RPMI8226 (cell line): ENCODE measurements at places on chromosomes 13 and 19.

- DNase-seq: peak; percentile 34
Measured at GRCh38 chr19:58395220-58395978, at the start of gene RNF225. Gene RNF225, plus strand, starts transcription at chr19:58395656. Its CDS starts 434 bp downstream, at chr19:58396090.

DNA sequence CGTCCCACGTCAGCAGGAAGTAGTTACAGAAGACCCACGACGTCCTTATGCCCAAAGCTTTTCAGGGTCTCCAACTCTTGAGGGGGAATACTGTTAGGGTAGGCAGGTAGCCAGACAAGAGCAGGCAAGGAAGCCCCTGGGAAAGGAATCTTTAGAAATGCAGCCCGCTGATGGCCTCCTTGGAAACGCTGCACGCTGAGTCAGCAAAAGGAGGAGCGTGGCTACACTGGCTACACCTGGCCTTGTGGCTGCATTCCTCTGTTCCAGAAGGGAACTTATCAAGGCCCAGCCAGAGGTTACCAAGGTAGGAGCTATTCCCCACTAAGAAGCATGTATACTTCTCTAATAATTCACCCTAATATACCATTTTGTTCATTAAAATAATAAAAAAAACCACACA lies 2.0 kb downstream of the ERVV-1 start:
- no peak for DNase-seq

DNA sequence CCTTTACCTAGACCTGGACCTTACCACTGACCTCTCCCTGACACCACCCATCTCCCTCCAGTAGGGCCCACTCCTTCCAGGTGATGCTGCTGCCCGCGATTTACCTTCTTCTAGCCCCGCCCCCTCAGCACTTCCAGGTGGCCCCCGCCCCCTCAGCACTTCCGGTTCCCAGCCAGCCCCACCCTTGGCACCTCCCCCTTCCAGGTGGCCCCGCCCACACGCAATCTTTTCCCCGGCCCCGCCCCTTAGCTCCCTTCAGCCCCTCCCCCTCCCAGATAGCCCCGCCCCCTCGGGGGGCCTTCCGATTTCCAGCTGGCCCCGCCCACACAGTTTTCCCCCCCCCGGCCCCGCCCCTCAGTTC lies 586 bp downstream of the LIG1 start:
- peak; percentile 75 for DNase-seq

DNA sequence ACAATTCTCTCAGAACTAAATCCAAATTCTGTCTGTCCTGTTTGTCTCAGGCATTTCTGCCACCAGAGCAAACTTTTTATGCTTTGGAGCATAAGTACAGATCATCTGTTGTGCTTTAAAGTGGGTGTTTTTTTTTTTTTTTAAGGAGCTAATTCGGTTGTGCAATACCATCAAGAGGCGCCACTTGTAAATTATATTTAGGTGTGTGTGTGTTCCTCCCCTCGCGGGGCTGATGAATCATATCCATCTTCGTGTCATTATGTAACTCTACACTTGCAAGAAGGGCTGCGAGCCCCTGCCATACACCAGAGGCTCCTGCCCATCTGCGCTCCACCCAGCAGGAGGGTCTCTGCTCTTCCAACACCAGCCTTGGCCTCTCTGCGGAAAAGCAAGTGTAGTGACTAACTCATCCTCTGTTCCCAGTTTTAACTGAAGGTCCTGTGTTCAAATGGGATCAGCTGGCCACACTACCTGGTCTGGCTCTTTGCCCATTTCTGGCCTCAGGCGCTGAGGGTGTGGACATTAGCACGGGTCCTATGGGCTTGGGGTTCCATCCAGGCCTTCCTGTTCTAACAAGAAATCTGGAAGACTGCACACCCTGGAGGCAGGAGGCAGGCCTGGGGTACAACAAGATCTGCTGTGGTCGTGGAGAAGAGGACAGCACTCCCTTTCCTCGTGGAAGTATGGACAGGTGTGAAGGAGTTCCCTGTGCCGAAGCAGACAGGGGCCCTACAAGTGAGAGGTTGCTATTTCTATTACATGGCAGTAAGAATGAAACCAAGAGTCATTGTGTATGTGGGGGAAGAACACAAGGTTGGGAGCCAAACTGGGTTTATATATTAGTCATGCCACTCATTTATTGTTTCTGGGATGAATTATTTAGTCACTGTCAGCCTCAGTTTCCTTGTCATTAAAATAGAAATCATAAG lies 96.1 kb upstream of the MBNL2 start:
- no peak for DNase-seq

DNA sequence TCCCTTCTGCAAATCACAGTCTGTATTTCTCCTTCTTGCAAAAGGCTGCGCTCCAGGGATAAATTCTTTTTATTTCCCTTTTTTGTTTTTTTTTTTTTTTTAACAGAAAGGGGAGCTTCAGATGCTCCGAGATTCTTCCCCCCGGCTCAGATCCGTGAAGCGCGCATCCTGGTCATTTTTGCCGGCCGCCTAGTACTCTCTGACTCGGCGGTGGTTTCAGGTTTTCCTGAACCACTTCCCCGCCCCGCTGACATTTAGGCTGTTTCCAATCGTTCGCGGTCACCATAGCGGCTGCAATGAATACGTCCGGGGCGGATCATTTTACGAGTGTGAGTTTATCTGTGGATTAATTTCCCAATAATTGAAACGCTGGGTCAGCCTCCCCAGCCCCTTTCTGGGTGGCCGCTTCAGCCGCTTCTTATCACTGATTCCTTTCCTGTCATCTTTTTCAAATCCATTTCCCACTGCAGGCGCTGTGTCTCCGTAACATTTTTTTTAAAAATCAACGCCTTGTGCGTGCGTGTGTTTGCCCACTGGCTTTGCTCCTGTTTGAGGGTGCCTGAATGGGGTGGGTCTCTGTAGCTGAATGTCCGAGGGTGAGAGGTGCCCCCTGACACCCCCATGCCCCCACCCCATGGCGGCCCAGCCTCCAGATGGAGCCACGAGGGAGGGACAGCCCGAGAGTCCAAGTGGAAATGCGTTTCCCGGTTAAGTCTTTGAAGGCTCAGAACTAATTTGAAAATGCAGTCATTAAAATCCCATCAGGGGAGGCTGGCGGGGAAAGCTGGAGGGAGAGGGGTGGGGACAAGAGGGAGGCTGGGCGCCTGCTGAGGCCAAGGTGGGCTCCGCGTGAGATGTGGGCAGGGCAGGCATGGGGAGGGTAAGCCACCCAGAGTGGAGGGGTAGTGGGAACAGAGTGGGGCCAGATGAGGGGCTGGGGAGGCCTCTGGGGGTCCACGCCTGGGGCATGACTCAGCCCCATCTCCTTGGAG lies 10.6 kb downstream of the ONECUT3 start:
- no peak for DNase-seq

GRCh38 chr19:51931921-51932320 lies 4.6 kb downstream of the ZNF613 start:
- no peak for DNase-seq

- DNase-seq: no peak
Measured at GRCh38 chr13:44195245-44195644, 178.4 kb upstream of the SERP2 start.

DNA sequence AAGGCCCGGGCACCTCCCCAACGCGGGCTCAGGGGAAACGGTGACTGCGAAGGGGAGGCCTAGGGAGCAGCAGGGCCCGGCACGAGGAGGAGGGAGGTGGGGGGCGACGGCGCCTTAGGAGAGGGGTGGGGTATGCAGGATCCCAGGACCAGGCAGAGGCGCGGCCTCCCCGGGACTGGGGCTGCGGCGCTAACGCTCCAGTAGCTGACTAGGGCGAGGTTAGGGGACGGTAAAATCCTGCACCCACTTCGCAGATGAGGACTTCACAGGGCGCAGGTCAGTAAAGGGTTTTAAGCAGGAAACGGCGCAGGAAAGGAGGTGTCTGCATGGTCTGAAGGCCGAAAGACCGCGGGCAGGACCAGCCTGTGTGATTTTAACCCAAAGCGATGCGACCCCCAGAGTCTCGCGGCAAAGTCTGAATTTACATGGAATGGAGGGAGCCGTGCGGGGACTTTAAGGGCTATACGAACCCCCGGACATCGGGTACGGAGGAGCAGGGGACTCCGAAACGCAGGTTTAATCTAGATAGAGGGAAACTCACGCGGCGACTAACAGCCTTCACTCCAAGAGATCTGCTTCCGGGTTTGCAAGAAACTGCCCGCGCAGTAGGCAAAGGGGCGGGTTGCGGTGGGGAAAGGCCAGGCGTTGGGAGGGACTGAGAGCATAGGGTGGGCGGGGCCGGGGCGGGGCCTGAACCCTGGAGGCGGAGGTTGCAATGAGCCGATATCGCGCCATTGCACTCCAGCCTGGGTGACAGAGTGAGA lies at the start of gene ZNF665:
Gene ZNF665 (minus strand): TSS at position 588 of the 764 bp plus-strand sequence. CDS start 10,460 bp downstream, outside the sequence.
- peak; percentile 77 for DNase-seq

- DNase-seq: no peak
Measured at GRCh38 chr19:47663911-47664771, 49.1 kb upstream of the EHD2 start.

DNA sequence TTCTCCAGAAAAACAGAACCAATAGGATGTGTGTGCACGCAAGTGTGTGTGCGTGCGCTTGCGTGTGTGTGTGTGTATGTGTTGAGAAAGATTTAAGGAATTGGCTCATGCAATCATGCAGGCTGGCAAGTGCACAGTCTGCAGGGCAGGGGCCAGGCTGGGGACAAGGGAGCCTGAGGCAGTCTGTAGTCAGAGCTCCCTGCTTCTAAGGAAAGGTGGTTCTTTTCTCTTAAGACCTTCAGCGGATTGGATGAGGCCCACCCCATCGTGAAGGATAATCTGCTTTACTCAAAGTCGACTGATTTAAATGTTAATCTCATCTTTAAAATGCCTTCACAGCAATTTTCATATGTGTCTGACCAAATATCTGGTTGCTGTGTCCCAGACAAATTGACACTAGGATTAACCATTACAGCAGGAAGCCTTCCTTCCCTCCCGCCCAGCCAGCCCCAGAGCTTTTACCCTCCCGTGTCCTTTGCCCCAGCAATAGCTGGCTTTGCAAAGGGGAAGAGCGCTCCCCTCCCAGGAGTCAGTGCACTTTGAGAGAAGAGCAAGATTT lies 15.0 kb upstream of the NAXD start:
- DNase-seq: no peak

DNA sequence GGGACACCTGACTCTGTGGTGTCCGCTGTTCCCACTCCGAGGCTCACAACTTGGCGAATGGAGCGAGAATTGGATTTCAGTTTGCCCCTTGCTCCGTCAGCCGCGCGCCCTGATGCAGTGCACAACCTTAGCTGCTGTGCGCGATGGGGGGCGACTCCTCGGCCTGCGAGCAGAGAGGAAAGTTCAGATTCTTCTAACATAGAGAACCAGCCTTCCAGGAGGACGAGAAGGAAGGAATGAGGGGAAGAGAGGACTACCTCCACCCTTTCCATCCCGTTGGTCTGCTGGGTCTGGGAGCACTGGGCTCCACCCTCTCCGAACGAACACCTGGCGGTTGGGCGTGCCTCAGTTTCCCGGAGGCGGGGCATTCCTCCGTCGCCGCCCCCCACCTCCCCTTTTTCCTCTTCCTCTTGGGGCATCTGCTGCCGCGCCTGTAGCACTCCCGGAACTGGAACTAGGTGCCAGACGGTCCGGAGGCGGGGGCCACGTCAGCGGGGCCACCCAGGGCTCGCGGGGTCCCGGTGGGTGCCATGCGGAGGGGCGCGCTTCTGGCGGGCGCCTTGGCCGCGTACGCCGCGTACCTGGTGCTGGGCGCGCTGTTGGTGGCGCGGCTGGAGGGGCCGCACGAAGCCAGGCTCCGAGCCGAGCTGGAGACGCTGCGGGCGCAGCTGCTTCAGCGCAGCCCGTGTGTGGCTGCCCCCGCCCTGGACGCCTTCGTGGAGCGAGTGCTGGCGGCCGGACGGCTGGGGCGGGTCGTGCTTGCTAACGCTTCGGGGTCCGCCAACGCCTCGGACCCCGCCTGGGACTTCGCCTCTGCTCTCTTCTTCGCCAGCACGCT lies at the start of gene KCNK6:
Gene KCNK6 (plus strand): TSS at position 425 of the 838 bp plus-strand sequence. CDS start 106 bp downstream, at position 531.
- peak; percentile 26 for DNase-seq

- no peak for DNase-seq
Measured at GRCh38 chr19:18257503-18258470, 16.5 kb downstream of the IQCN start.

GRCh38 chr19:33938821-33939220 lies 142.2 kb downstream of the KCTD15 start:
- DNase-seq: no peak

DNA sequence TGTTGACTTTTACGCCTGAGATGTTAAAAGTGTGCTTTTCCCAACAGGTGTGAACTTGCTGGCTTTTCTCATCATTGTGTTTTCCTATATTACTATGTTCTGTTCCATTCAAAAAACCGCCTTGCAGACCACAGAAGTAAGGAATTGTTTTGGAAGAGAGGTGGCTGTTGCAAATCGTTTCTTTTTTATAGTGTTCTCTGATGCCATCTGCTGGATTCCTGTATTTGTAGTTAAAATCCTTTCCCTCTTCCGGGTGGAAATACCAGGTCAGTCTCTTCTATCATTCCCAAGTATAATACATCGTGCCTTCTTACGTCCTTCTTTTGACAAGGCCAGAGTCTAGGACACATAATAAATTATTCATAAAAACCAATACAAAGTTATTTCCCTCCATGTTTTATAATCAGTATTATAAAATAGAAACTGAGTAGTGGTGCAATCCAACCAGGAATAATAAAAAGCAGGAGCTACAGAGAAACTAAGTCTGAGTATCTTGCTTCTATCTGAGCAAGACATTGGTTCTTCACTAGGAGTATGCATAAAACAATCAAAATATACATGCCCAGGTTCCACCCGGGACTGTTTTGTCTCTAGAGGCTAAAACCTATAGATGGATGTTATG lies 57.9 kb downstream of the RXFP2 start:
- no peak for DNase-seq

- DNase-seq: no peak
Measured at GRCh38 chr13:29994911-29995595, 144.6 kb upstream of the UBL3 start.

- no peak for DNase-seq
Measured at GRCh38 chr19:47598407-47599349, 10.3 kb upstream of the BICRA start.

GRCh38 chr13:74891610-74892009 lies 590.4 kb downstream of the TBC1D4 start:
- DNase-seq: no peak

DNA sequence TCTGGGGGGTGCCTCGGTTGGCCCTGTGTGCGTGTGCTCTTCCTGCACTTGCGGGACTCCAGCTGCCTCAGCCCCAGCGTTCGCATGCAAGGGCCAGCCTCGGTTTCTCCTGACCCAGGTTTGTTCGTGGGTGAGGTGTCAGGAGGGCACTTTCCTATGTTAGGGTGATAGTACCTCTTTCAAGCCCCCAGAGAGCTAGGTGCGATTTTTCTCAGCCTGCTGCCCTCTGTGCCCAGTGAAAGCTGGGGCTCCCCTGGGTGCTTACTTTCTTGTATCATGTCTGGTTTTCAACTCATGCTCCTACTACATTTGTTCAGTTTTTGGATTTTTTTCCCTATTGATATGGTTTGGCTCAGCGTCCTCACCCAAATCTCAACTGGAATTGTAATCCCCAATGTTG lies 289.2 kb downstream of the TEX29 start:
- DNase-seq: no peak

GRCh38 chr13:76994281-76994680 lies 2.4 kb downstream of the CLN5 start:
- DNase-seq: no peak

DNA sequence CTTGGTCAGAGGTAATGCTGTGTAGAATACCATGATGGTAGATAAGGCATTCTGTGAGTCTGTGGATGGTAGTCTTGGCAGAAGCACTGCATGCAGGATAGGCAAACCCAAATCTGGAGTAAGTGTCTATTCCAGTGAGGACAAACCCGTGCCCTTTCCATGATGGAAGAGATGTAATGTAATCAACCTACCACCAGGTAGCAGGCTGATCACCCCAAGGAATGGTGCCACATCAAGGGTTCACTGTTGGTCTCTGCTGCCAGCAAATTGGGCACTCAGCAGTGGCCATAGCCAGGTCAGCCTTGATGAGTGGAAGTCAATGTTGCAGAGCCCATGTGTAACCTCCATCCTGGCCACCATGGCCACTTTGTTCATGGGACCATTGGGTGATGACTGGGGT lies 155.0 kb downstream of the RAP2A start:
- DNase-seq: no peak
